Thoracic aorta (tissue), 2 donors: ENCODE measurements at places on chromosomes 3 and 15.
A peak's percentile ranks its signal among the peaks of the same experiment; 100 is the strongest.

- DNase-seq, result no peak
Measured at GRCh38 chr15:49793943-49794342, 173.1 kb downstream of the DTWD1 start.

GRCh38 chr3:68290333-68290732, 635.9 kb upstream of the SUCLG2 start:
- DNase-seq, result no peak

- DNase-seq, result no peak
Measured at GRCh38 chr3:59810606-59811005, 760.8 kb upstream of the CFAP20DC start.

- DNase-seq, result no peak
Measured at GRCh38 chr15:79451361-79451999, 19.3 kb downstream of the MINAR1 start.

DNA sequence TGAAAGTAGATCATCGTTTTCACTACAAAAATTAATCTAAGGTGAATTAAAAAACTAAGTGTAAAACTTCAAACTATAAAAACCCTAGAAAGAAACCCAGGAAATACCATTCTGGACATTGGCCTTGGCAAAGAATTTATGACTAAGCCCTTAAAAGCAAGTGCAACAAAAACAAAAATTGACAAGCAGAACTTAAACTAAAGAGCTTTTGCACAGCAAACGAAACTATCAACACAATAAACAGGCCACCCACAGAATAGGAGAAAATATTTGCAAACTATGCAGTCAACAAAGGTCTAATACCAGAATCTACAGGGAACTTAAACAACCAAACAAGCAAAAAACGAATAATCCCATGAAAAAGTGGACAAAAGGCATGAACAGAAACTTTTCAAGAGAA, 302.0 kb downstream of the CHST2 start:
- DNase-seq, result no peak

- no peak for DNase-seq
Measured at GRCh38 chr3:136909187-136909586, 47.2 kb downstream of the NCK1 start.

DNA sequence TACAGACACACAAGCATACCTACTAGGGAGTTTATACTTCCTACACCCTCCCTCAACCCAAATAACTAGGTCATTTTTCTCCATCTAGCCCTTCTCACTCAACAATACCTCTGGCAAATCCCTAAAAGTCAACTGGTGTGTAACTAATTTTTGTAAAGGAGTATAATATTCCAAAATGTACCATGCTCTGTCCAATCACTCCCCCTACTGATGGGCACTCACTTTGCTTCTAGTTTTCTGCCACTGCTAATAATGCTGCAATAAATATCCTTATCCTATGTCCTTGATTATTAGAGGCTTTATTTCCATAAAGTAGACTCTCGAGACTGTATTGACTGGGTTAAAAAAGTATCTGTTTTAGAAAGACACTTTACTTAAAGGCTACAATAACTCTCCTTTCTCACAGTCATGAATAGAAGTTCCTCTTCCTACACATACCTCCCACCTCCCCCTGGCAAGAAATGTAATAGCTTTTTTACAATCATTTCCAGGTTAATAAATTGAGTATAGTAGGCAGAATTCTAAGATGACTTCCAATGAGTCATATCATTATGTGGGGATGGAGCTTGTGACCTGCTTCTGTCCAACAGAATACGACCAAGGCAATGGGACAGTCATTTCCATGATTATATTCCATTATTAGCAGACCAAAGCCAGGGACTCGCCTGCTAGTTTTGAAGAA, 30.0 kb downstream of the SHQ1 start:
- no peak for DNase-seq

GRCh38 chr3:180188512-180189309, 152.0 kb upstream of the PEX5L start:
- no peak for DNase-seq

GRCh38 chr3:187456250-187456649, 88.1 kb downstream of the RTP4 start:
- DNase-seq, result peak; percentile 38

- DNase-seq, result no peak
Measured at GRCh38 chr3:100169201-100169920, 55.1 kb upstream of the FILIP1L start.

GRCh38 chr15:63048776-63049665, 6.5 kb downstream of the TPM1 start:
- no peak for DNase-seq

DNA sequence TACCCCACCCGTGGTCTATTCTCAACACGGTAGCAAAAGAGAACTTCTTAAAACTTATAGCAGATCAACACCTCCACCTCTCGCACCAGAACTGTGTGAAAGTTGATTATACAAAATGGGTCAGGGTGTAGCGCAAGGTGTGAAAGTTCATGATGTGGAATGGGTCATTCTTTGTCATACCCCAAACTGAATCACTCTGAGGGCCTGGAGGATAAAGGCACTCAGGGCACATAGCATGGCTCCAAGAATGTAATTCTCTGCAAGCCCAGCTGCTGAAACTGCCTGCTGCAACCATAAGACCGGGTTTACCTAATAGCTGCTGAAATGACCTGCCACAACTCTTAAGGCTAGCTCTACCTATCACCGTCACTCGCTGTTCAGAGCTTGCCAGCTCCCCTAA, 70.0 kb downstream of the FOXP1 start:
- no peak for DNase-seq

DNA sequence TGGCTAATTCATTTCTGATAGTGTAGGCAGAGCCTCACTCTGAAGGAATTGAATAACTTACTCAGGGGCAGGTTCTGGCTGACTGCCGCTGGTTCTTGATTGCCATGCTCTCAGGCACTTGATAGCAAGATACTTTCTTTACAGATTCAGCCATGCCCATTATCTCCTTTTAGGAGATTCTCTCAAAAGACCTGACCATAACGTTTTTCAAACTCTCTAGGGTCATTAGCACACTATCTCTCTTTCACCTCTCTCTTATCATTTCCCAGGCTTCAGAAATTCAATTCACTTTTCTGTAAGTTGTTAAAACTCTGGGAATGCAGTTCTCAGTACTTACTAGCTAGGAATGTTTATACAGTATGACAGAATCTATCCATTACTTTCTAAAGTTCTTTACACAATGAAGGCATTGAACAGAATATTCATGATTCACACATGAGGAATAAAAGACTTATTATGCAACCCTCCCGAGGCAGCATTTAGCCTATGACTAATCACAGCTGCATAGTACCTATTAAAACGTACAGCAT, 850.3 kb upstream of the CADM2 start:
- DNase-seq, result no peak

DNA sequence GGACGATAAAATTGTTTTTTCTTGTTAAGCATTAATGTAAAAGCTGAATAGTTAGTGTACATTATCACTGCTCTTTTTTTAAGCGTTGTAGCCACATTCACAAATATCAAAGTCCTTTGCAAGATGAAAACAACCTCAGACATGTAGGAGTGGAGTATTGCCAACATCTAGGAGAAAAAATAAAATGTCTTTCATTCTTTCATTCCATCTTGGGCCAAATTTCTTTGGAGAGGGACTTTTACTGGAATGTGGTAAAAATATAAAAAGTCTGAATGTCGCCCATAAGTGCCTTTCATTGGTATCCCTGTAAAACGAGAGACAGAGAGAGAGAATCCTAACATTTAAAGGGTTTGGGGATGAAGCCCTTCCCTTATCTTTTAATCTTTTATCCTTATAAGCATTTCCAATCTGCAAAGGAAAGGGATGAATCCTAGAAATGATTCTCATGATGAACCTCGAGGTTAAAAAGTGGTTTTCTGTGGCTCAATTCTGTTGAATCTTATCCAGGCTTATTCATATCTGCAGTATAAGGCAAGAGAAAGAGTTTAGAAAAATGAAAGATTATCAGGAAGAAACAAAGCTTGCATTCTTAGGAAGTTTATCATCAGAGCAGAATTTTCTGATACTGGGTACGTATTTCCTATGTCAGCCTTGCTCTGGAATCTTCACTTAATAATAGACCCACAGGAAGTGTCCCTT, 1031.7 kb downstream of the MCTP2 start:
- DNase-seq, result no peak

DNA sequence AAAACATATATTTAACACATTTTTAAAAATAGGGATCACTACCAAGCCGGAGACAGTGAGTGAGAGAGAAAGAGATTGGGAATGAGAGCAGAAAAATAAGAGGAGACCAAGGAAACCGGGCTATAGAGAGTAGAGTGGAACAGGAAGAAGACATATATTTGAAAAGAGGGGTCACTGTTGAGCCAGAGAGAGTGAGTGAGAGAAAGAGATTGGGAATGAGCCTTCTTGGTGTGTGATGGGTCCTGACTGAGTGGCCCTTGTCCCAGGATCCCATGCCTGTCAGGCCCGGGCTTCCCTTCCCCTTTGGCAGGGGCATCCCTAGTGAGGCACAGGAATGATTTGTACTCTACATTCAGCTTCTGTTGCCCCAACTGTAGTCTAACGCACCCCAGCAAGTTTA, 646.6 kb downstream of the NTRK3 start:
- no peak for DNase-seq
